ENCODE measurements at places on chromosomes 4 and X.

DNA sequence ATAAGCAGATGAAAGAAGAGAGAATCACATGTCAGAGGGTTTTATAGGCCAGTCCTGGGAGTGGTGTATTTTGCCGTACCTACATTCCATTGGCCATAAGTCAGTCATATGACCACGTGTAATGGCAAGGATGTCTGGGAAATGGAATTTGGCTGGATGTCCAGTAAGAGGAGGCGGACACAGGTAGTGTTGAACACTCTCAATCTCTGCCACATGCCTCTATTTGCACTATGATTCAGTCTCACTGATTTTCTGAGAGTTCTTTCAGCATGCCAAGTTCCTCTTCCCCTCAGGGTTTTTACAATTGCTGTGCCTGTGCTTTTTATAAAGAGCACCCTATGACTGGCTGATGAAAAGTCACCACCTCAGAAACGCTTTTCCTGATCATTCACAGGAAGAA is 164.2 kb upstream of the GPR101 start:
- no peak for DNase-seq

GRCh38 chr4:55727746-55728145 is 91.6 kb upstream of the NMU start:
- no peak for DNase-seq

DNA sequence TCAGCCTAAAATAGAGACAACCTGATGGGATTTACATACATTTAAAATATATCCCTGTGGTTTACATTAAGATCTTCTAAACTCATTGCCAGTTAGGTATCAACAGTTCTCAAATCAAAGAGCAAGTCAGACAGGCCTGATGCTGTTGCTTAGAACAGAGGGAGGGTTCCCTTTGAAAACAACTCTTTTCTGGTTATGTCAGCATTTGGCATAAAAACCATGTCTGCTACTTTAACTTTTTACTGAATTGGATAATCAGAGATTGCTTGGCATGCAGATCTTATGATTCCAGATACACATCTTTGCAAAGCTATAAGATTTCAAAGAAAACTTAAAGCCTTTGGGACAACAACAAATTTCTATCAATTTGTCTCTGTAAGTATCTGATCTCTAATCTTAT is 140.8 kb downstream of the CPE start:
- no peak for DNase-seq

DNA sequence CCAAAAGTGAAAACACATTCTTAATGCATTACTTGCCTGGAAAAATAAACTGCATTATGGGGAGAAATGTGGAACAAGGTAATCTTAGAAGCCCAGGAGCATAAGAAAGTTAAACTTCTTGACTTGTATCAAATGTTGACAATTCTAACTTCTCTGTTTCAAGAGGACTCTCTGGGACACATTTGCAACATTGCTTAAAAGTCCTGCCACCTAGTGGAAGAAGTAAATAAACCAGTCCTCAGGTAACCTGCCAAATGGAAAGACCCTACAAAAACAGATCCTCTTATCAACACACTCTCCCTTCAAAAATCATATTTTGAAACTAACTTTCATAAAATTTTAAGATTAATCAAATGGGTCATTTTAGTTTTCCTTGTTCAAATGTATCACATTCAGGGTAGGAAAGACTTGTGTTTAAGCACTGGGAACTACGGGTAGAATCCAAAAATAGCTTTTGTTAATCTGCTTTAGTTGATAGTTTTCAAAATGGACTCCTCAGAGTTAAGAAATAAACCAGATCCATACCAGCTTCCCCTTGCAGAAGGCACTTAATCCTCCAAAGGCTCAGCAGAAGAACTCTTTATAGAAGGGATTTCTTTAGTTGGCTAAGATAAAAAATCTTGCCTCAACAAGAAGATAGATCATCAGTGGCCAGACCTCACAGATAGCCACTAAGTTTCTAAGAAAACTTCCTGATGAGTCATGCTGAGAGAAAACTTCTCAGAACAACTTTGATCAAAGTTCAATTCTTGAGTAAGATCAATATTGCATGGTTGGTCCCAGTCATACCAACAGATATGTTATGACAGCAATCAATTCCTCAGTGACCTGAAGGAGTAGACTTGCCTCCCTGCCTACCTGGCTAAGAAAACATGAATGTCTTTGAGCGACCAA is 141.7 kb downstream of the HHIP start:
- DNase-seq, result no peak

- DNase-seq, result no peak
Observed at GRCh38 chr4:86557526-86557925, 36.6 kb upstream of the PTPN13 start.

DNA sequence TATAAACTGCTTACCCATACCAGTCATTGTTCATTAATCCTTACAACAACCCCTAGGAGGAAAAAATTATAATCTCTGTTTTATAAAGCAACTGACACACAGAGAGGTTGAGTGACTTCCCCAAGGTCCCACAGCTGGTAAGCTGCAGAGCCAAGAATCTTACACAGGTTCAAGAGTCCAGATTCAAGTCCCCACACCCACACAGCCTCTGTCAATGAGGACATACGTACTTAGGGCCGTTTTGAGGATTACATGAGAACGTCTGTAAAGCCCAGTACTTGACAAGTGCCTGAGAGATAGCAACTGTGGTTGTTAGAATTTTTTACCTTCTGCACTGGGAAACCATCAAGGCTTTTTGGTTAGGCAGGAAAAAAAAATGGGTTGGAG is 556 bp upstream of the SLC25A43 start:
- DNase-seq, result no peak

GRCh38 chrX:49230500-49231232 is 2.5 kb downstream of the CACNA1F start:
- DNase-seq, result peak; percentile 35

GRCh38 chr4:106062452-106062875 is 167.2 kb downstream of the NPNT start:
- DNase-seq, result no peak

DNA sequence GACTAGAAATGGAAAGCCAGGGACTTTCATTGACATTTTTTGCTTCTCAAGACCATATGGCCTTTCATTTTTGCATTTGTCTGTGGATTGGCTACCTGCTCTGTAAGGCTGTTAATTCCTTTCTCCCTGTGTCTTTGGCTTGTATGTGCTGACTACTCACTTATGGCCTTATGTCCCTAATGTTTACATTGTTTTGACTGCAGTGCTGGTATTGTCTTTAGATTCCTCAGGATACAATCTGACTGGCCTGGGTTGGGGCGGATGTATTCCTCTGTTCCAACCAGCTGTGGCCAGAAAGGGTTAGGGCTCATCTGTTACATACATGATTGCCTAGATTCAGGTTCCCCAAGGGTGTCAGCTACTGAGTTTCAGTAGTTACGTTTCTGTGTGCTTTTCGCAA is 108.1 kb downstream of the RAPGEF2 start:
- DNase-seq, result no peak

DNA sequence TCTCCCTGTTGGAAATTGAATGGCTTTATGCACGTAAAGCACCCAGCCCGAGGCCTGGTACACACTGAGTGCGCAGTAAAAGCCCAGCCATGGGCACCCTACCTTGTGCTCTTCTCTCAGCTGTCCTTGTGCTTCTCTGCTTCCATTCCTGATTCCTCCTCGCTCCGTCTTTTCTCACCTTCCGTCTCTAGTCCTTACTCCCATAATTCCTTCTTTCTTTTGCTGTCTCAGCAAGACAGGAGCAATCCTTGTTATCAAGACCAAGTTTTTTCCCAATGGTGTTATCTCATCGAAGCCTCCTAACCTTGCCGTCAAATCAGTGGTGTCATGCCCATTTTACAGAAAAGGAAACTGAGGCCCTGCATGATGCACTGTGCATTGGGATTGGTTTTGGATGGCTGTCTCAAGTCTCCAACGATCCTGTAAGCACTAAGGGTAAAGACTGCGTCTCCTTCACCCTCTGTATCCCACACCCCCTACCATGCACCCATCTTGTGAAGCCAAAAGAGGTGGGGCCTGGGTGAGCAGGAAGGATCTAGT is 30.1 kb downstream of the CYTL1 start:
- DNase-seq, result no peak

GRCh38 chr4:42995343-42995944 is 102.9 kb downstream of the GRXCR1 start:
- DNase-seq, result no peak

- DNase-seq, result no peak
Observed at GRCh38 chr4:151859641-151860040, 98.8 kb upstream of the GATB start.

DNA sequence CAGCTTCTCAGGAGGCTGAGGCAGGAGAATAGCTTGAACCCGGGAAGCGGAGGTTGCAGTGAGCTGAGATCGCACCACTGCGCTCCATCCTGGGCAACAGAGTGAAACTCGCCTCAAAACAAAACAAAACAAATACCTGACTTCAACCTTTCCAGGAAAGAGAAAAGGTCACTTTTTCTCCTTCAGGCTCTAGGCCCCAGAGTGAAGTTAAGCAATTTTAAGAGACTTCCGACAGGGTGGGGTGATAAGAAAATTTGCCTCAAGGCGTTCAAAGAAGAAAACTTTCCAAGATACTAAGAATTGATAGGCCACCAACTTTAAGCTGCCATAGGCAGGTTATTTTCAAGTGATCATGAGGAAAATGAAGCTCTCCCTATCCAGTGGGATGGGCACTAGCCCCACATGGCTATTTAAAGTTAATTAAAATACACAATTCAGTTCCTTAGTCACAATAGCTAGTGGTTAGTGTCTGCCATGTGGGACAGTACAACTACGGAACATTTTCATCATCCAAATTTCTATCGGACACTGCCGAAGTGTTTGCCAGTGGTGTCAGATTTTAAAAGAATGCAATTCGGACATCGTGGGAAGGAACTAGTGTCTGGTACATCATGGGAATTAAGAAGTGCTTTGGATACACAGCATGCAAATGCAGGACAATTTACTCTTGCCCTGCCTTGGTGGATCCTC is 33.0 kb downstream of the SMS start:
- DNase-seq, result no peak

GRCh38 chrX:3518870-3519269 is 172.4 kb upstream of the MXRA5 start:
- DNase-seq, result no peak

GRCh38 chr4:66279084-66279483 is 608.8 kb upstream of the EPHA5 start:
- DNase-seq, result no peak

DNA sequence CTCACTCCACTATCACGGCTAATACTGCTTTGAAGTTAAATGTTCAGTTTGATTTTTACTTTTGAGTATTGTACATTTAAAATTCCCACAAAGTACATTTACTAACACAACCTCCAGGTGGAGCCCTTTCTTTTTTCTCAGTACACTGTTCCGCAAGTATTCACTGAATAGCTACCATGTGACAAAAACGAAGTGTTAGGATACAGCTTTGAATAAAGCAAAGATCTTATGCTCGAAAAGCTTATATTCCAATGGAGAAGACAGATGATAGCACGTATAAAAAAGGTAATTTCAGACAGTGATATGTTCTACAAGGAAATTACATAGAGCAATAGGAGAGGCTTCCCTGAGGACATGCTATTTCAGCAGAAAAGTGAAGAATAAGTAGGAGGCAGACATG is 60.7 kb upstream of the ABCG2 start:
- no peak for DNase-seq

DNA sequence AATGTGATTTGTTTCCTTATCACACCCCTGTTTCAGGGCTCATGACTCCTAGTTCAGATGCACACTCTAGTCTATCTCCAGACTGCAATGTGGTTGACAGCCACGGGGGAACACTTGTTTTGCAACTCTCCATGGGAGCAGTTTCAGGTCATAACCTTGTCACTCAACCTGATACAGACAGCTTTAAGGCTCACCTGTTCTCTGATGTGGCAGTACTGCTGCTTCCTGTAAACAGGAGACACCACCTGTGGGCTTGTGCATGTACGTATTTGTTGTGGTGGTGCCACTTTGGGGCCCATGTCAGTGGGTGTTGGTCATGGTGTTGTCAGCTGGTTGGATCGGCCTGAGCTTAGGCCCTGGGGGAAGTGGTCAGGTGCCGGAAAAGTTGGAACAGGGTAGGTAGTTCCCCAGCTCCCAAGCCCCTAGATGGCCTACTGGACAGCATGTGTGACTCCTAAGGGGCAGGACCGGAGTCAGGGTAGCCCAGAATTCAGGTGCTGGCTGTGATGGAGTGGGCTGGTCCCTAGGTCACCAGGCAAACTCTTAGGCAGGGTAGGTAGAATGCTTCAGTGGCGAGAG is 46.2 kb downstream of the FAM9B start:
- no peak for DNase-seq

GRCh38 chr4:138400543-138400942 is 158.4 kb upstream of the SLC7A11 start:
- no peak for DNase-seq

DNA sequence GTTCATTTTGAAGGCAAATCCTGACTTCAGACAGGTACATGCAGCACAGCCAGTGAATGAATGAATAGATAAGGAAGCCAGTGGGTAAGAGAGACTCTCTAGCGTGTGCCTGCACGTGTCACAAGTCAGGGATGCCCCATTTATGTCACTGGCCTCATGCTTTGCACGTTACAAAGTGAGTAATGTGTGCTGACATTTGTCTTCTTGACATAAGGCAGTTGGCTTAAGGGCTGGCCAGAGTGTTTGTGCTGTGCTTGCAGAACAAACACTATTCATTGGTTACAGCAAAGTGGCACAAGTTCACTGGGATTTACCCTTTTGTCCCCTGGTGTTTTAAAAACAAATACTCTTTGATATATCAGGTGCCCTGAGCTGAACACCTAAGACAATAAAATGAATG is 55.9 kb downstream of the CRMP1 start:
- DNase-seq, result no peak

DNA sequence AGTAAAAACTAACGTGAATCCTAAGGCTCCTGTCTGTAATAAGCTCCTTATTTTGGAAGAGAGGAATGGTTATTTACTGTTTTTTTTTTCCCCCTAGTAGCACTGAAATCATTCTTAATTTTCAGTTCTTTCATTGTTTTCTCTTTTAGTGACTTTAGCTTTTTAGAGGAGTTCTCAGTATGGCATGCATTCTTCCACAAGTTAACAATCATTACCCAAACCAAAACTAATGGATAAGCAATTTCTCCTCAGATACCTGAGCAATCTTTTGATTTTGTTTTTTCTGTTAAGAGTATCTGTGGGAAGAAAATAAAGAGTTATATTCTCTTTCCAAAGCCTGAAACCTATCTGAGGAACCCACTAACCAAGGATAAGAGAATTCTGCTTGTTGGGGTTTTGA is 16.7 kb upstream of the PPA2 start:
- DNase-seq, result no peak

- no peak for DNase-seq
Observed at GRCh38 chr4:107473126-107473525, 246.9 kb downstream of the PAPSS1 start.

DNA sequence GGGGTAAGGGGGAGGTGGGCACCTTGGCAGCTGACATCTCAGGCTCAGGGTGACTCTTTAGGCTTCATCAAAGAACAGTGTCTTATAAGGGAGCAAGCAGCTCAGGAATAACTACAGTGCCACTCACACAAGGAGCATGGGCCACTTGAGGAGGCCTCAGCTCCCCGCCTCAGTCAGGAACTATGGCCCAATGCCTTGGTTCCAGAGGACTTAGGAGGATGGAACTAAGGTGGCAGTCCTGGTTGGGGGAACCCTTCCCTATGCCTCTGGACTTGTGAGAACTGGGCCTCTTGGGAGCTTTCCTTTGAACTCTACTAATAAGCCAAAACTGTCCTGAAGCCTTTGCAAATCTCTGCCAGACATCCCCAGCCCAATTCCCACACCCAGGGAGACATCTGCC is 160.6 kb downstream of the EFNB1 start:
- no peak for DNase-seq

All from NCI-H1930 (cell line).